Activated naive CD4-positive, alpha-beta T cell (primary cell): ENCODE measurements at places on chromosomes 16 and 17.

DNA sequence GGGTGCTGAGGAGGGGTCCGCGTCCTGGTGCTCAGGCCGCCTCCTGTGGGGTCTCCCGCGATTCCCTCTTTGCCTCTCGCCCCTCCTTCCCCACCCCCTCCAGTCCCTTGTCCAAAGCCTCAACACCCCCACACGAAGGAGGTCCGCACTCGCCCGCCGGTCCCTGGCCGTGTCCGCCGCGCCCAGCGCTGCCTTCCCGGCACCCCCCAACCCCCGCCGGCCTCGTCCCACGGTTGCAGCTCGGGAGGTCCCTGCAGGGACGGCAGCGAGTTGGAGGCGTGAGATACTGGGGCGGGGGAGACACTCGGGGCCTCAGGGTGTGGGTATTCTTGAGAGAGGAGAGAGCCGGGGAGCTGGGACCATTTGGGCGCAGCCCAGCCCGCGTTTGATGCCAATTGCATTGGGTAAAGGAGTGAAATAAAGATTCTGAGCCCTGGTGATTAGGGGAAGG is 468 bp downstream of the FLYWCH2 start:
- DNase-seq: no peak

- DNase-seq: no peak
These were observed 1.5 kb upstream of the PHKG2 start for GRCh38 chr16:30746638-30747175.

GRCh38 chr17:64091116-64091515 is 38.8 kb downstream of the ERN1 start:
- DNase-seq: no peak

- DNase-seq: no peak
These were observed 11.1 kb downstream of the COG1 start for GRCh38 chr17:73203788-73204479.

GRCh38 chr17:81502471-81503017 is 10.1 kb downstream of the ACTG1 start:
- DNase-seq: no peak
